ENCODE measurements at places on chromosomes 7 and 10.

GRCh38 chr10:29343607-29344038, 54.8 kb downstream of the LYZL1 start:
- DNase-seq = no peak

GRCh38 chr10:97195706-97196222, 10.0 kb upstream of the SLIT1 start:
- no peak for DNase-seq

DNA sequence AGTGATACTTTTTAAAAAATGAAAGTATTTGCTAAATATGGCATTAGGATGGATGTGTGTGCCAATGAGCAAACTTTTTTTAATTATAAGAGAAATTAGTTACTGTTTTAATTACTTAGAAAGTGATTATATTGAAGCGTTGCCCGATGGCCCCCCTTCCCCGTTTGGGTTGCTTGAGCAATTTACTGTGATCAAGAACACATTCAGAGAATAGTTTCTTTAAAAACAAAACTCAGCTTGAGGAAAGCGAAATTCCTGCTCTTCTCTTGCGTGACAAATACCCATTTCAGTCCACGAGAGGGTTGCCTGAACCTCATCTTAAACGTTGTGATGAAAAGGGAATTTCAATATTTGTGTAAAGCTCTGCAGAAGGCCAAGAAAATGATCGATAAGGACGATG, 234.1 kb downstream of the GATA3 start:
- no peak for DNase-seq

DNA sequence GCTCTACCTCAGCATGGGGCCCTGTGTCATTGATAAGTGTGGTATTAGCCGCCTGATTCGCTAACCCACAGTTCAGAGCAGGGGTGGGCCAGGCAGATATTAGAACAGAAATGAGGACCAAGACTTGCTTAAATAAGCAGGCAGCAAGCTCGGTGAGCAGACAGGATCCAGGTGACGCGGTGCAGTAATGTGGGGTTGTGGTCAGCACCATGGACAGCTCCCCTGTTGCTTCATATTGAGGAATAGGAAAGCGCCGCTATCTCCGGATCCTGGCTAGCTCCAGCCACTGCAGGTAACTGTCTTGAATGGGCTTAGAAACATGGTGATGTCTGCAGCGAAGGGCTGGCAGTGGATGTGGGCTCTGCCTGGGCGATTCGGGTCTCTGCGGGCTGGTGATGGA, 51.3 kb upstream of the GPR26 start:
- DNase-seq = peak; percentile 85

- DNase-seq = no peak
Observed at GRCh38 chr7:148772297-148773089, 73.8 kb downstream of the CUL1 start.

DNA sequence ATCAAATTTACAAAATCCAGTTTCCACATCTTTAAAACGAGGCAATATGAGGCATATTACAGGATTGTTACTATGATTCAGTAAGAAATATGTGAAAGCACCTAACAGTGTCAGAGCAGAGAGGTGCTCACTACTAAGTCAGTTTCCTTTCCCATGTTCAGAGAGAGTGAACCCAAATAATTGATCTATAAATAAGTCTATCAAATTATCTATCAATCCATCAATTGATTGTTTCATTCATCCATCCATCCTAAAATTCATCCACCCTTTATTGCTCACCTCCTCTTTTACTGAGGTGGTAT, 340.8 kb downstream of the SUGCT start:
- DNase-seq = no peak

GRCh38 chr10:91642831-91643692, 10.2 kb upstream of the PPP1R3C start:
- DNase-seq = no peak

- no peak for DNase-seq
Observed at GRCh38 chr10:79292891-79293746, 54.1 kb upstream of the PPIF start.

GRCh38 chr10:124734311-124735166, 9.6 kb downstream of the FAM53B start:
- DNase-seq = no peak

All from left renal pelvis (tissue), 4 donors.